ENCODE measurements at places on chromosomes 16 and 17. TPM values are rescaled to one million over a fixed set of nuclear protein-coding genes. Genes with fewer than 3 reads are reported as not detected.

DNAAF8 gene
- polyA plus RNA-seq, result 0.34 TPM

PABPN1L gene
- not detected for polyA plus RNA-seq

HIC1 gene
- polyA plus RNA-seq, result 0.08 TPM

NPIPB13 gene
- polyA plus RNA-seq, result 0.22 TPM

PITPNC1 gene
- 159 TPM for polyA plus RNA-seq

DNA sequence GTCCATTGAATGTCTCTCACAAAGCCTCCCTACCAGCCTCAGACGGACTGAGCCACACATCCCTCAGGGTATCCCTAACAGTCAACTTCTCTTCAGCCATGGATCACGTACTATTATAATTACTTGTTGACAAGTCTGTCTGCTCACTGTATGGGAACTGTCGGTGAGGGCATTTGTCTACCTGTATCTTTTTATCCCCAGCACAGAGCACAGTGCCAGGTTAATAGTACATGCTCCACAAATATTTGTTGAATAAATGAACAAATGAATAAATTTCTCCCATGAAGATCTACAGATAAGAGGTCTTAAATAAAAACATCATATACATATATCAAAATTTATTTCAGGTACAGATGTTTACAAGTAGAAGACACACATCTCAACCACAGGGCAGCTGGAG lies 414.0 kb downstream of the SOX9 start:
- DNase-seq, result no peak

GRCh38 chr16:55954906-55955305 lies 79.7 kb upstream of the CES5A start:
- DNase-seq, result no peak

DNA sequence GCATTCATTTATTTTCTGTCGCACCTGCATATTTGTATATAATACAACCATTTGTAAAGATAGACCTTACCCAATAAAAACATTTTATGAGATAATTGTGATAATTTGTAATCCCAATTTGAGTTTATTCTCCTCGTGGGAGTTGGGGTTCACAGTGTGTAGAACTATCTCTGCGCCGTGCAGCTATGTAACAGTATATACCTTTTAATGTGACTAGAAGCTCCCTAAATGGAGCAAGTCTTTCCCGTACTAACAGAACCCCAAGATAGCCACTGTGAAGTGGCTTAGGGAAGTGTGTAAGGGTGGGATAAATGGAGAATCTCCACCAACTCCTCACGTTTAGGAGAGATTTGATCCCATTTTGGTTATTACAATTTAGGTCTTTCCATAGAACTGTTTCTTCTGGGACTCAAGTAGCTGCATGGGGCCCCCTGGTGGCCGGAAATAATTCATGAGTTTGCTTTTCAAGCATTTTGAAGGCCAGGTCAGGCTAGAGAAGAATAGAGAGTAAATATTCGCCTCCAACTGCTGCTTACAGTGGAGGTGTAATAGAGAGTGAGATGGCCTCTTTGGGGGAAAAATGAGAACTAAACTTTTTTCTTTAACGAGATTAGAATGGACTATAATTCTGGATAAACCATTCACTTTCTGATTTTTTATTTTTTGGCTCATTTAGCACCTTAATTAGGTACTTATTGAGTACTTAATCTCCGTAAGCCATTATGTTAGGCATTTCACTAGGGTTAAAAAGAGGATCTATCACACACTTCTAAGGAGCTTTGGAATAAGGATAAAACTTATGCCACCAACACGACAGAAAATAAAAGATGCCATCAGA lies 4.5 kb downstream of the TMEM100 start:
- peak; percentile 76 for DNase-seq

DNA sequence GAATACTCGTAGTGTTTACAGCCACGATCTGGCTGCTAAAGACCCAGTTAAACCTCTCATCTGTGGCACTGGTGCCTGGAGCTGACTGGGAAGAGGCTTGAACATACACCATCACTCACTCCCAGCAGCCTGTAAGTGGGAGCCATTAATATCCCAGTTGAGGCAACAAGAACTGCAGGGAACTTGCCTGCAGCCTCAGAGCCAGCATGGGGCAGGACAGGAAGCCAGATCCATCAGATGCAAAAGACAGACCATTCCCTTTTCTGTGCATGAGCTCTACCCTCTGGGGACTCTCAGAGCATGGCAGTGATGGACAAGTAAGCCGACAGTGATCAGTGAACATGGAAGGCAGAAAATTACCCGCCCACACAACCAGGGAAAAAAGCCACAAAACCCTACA lies 91.8 kb downstream of the TMEM132E start:
- no peak for DNase-seq

- DNase-seq, result no peak
These were observed 618.8 kb upstream of the CDH11 start for GRCh38 chr16:65740711-65741110.

DNA sequence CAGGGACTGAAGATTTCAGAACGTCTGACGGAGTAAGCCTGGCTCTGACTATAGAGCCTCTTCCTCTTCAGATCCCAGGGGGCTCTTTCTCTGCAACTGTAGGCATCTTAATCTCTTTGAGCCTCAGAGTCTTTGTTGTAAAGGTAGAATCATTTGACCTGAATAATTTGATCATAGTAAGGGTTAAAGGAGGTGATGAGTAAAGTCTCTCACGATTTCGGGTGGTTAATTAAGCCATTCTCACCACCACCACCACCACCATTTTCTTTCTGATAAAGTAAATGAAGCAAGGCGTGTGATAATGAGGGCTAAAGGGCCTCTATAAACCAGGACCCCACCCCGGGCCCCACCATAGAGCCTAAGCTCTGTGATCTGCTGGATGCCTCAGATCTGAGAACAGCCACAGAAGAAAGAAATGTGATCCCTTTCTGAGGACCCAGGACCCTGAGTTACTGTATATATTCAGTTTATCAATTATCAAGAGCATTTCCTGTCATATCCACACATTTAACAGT lies 33.0 kb upstream of the ADAMTS18 start:
- no peak for DNase-seq

DNA sequence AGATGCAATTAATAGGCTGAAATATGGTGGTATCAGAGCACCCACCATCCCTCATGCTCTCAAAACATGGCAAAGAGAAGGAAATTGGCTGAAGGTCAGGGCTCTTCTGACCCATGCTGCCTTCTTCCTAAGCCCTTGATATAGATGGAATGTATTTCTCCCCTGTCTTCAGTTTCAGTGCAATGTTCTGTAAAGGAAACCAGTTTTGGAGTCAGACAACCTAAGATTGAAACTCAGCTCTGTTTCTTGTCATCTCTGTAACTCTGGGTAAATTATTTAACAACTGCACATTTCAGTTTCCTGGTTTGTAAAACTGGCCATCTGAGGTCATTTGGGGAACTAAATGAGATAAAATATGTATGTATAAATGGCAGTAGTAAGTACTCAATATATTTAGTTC lies 243.9 kb downstream of the CA10 start:
- DNase-seq, result no peak

Data from naive thymus-derived CD8-positive, alpha-beta T cell (primary cell).